Myometrial cell (primary cell): ENCODE measurements at places on chromosomes 1 and 21. TPM values are rescaled to one million over a fixed set of nuclear protein-coding genes. Genes with fewer than 3 reads are reported as not detected.

The TTF2 gene
- total RNA-seq: 8.4 and 10.3 TPM in 2 replicates

The HSD3B2 gene
- not detected in 2 replicates for total RNA-seq

The C1orf56 gene
- 1.9 and 2.6 TPM in 2 replicates for total RNA-seq

The FMO4 gene
- total RNA-seq: 4.0 and 4.1 TPM in 2 replicates

The NSUN4 gene
- total RNA-seq: 7.5 and 9.9 TPM in 2 replicates

The DNAJC28 gene
- total RNA-seq: 0.18 and 1.7 TPM in 2 replicates

The B3GALNT2 gene
- total RNA-seq: 23.6 and 25.3 TPM in 2 replicates

The INSRR gene
- not detected in 2 replicates for total RNA-seq

The LAPTM5 gene
- total RNA-seq: not detected in 2 replicates

The FAM229A gene
- total RNA-seq: 0.89 TPM in 1 of 2 replicates, not detected in the other

The HYI gene
- total RNA-seq: 40.4 and 64.3 TPM in 2 replicates

The KLHDC7A gene
- total RNA-seq: not detected in 2 replicates

The GCLM gene
- total RNA-seq: 15.0 and 16.5 TPM in 2 replicates

The CAMK1G gene
- total RNA-seq: 7.1 and 15.9 TPM in 2 replicates

The ANGPTL7 gene
- not detected in 2 replicates for total RNA-seq

The PLOD1 gene
- 438 and 482 TPM in 2 replicates for total RNA-seq

The BACE2 gene
- 1.4 and 2.5 TPM in 2 replicates for total RNA-seq

The PM20D1 gene
- total RNA-seq: not detected in 2 replicates

The CFHR2 gene
- not detected in 2 replicates for total RNA-seq

The OR2T29 gene
- not detected in 2 replicates for total RNA-seq

The BCL2L15 gene
- total RNA-seq: not detected in 2 replicates

The ANKRD45 gene
- 0.53 TPM in 1 of 2 replicates, not detected in the other for total RNA-seq
